ENCODE measurements at places on chromosomes 5 and 9.

- no peak for DNase-seq
Observed at GRCh38 chr9:136254381-136255165, 9.0 kb upstream of the QSOX2 start.

DNA sequence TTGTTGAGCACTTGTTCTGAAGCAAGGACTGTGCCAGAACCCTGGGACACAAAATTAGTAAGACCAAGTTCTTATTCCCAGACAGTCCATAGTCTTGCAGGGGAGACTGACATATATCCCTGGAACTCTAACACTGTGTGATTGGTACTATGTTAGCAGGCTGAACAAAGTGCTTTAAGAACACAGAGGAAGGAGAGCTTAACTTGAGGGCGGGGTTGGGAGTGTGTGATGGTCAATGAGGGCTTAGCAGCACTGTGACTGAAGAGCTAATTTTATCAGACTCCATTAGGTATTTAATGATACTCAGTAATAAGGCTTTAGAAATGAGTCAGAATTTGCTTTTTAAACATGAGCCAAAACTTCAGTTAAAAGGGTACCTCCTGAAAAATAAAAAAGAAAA lies 14.9 kb upstream of the SPATA24 start:
- DNase-seq: no peak

- no peak for DNase-seq
Observed at GRCh38 chr5:80884929-80885328, 75.2 kb upstream of the RASGRF2 start.

GRCh38 chr5:171520300-171521174 lies 101.1 kb downstream of the FGF18 start:
- DNase-seq: no peak

DNA sequence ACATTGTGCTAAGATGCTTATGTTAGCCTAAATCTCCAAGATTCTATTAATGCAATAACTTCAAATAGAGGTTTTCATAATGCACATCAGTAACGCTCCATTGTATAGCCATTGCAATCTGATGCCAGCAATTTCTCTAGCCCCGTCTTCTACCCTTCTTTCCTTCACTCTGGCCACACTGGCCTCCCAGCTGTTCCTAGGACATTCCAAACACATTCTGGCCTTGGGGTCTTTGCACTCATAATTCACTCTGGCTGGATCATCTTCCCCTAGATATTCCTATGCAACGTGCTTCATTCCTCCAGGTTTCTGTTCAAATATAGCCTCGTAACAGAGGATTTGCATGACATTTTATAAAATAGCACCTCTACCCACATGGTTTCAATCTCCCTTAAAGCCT lies 23.3 kb downstream of the FAM81B start:
- DNase-seq: no peak

DNA sequence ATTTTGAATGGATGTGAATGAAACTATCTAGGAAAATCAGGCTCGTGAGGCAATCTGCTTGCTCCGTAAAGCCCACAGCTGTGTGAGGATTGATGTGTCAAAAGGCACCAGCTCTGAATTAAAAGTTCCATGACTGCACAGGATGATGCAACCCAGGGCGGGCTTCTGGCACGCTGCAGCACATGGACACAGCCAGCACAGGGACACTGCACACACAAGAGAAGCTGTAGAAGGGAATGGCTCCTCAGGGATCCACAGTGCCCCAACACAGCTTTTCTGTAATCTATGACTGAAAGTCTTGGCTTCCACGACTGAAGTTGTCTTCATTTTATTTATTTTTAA lies 151.0 kb downstream of the GCNT1 start:
- no peak for DNase-seq

DNA sequence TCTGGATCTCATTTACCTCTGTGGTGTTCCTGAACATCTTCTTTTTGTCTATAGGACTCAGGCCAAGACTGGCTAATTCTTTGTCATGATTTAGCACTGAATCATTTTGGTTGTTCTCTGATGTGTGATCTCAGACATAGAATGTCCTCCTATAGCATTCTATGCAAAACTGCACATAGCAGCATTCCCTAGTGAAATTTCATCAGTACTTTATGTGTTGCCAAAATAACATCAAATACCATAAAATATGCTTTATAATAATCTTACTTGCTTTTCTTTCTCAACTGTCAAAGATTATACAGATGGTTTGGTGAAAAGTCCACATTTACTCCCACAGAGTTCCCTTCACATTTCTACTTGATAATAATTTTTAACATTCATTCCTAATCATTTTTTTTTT lies 115.7 kb upstream of the MPDZ start:
- DNase-seq: no peak

DNA sequence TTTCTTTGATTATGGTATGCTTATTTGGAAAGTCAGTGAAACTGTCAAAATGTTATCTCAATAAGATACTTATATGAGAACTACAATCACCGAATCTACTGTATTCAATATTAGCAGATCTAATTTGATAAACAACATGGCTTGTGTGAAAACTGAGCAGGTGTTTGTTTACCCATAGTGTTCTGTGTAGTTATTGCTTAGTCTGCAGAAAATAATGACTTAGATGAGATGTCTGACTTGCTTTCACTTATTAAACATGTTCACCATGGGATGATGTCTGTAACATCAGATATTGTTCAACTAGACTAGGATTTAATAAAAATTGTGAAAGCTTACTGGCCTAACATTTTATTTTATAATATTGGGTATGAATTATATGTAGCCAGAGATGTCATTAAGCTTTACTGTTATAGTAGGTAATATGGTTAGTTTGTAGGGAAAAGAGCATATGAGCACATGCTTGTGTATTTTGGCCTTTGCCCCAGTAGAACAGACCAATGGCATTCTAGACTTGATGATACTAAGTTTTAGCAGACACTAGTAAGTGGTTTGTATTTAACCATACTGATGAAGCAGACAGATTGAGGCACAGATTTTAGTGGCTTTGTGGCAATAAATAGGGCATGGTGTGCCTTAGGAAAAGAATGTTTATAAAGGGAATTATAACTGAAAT lies 16.4 kb downstream of the SUB1 start:
- DNase-seq: no peak

GRCh38 chr5:177357146-177357458 lies 622 bp upstream of the RGS14 start:
- DNase-seq: no peak

DNA sequence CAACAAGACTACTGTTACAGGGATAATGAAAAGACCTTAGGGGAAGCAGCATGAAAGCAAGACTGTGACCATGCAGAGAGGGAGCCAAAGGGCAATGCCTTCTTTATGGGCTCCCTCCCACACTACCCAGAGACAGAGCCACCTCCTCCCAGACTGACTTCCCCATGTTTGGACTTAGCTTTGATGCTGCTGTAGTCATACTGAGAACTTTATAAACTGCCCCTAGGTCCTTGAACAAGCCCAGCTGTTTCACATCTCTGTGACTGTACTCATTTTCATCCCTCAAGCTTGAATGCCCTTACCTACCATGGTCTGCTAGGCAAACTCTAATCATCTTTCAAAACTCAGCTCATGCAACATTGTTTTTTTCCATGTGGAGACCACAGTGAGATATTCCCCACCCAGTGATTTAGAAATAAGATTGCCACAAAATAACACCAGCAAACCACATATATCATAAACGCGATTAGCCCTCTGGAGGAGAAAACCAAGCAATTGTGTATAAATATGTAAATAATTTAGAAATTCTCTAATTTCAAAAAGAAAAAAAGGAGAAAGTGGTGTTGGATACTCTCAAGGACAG lies 23.4 kb upstream of the FAM169A start:
- no peak for DNase-seq

GRCh38 chr9:6224393-6225154 lies 9.0 kb downstream of the IL33 start:
- DNase-seq: no peak

DNA sequence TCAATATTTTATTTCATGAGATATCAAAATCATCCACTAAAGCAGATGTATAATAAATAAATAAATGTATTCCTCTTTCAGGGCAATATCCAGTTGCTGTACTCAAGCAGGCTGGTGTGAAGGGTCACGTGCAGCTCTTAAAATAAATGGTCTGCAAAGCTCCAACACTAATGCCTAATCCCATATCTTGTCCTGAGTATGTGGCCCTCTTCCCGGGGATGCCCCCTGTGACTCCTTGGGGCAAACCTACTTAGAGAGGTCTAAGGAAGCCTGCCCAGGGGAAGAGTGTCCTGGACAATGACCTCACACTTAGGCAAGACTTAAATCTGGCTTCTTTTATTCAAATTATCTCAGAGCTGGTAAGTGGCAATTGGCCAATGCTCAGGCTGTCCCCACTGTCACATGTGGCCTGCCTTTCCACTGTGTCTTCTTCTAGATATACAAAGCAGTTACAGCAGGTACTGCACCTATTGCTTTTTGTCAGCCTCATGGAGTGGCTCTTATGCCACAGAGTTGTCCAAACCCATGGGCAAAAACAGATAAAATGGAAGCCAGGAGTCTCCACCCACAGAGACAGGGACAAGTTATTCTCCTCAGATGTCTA lies 55.3 kb downstream of the SEMA5A start:
- DNase-seq: no peak

GRCh38 chr5:150556106-150556505 lies 48.2 kb downstream of the NDST1 start:
- DNase-seq: no peak

GRCh38 chr5:147361441-147362175 lies 126.8 kb downstream of the STK32A start:
- no peak for DNase-seq

DNA sequence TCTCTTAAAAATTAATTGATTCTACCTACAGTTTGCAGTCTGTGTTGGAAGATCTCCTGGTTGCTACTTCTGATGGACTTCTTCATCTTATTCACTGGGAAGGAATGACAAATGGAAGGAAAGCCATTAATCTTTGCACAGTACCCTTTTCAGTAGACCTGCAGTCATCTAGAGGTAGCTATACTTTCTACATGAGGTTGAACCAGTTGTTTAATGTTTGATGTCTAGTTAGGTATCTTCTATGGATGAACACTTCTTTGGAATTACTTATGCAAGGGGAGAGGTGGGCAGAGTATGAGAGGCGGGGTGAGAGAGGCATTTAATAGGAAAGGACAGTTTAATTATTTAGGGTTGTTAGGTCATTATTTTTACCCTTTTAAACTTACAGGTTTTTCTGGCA lies 91.2 kb downstream of the RIC1 start:
- no peak for DNase-seq

DNA sequence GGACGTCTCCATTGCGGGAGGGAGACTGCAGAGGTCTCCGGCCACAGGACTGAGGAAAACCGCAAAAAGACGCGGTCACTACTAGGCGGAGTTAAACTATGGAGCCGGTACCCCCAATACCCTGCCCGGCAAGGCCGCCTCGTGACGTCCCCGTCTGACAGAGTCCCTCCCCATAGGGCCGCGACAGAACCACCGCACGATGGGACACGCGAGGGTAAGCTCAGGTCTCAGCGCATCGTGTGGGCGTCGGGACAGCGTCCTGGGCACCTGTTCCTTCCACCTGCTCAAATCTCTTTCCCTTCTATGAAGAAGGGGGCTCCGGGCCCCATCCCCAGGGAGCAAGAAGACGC lies 35.2 kb upstream of the GLDC start:
- no peak for DNase-seq

- no peak for DNase-seq
Observed at GRCh38 chr9:90726215-90726614, 75.4 kb upstream of the SYK start.

DNA sequence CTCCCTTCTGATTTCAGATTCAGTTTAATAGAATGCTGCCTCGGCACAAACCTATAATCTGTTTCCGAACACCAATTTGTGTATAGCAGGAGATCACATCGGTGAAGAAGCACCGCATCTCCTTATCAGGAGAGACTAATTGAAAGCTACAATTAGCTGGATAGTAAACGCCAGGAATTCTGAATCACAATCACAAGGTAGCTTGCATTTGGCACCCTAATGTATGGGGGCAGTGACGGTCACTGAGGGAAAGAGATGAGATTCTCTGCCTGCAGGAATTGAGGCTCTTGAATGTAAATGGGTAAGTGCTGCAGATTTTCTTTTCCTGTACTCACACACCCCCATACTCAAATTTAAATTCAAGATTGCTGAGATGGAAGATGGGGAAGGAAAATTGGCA lies 373.6 kb upstream of the ZNF608 start:
- no peak for DNase-seq

Data from activated CD8-positive, alpha-beta memory T cell treated with anti-CD3 and anti-CD28 coated beads for 24 hours (primary cell).